Stimulated activated CD4-positive, alpha-beta T cell treated with anti-CD3 and anti-CD28 coated beads, Interleukin-2, amount 100 ng/mL, for 4 hours (primary cell): ENCODE measurements at places on chromosomes 1 and 21.

DNA sequence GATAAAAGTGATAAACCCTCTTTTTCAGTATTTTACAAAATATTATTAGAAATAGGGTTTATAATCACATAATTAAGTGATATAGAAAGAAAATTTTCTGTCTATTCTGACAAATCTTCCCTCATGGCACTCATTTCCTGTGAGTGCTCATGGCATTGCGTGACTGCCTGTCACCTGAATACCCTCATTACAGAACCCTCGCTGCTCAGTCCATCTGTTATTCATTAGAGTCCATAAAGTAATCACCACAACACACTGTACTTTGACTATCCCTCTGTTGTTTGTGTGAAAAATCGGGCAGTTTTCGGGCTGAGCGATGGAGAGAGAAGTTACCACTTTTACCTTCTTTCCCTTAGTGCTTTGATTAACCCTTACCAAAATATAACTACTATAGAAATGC is 100.4 kb upstream of the BRINP3 start:
- no peak for DNase-seq

DNA sequence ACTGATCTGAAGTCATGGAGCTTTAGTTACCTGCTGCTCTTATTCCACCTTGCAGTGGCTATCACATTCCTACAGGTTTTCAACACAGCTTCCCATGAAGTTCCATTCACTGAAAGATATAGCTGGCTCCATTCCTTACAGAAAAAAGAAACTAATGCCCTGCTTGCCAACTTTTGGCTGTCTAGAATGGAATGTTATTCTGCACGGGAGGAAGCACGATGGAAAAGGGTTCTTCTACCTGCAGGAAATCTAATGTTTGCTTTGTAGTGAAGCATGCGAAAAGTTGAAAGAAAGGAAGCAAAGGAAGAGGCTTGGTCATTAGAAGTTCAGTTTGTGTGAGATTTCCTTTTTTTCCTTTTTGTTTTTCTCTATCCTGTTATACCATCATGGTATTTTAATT is 32.6 kb downstream of the GIPC2 start:
- no peak for DNase-seq

GRCh38 chr1:241532162-241532531 is at the start of gene KMO:
KMO (plus strand) TSS chr1:241532378; CDS start chr1:241532445, 67 bp downstream.
- DNase-seq = no peak

DNA sequence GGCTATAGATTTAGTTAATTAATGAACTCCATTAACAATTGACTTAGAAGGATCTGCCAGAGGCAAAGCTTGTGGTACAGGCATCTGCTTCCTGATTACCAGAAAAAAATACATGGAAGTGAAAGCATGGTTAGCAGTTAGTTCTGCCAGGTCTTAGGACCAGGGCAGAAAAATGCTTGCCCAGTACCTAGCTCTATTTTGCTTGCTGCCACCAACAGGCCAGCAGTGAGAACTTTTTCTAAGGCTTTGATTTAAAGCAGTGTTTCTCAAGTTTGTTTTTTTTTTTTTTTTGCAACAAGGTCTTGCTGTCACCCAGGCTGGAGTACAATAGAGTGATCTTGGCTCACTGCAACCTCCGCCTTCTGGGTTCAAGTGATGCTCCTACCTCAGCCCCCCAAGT is 16.4 kb upstream of the MTF1 start:
- no peak for DNase-seq

DNA sequence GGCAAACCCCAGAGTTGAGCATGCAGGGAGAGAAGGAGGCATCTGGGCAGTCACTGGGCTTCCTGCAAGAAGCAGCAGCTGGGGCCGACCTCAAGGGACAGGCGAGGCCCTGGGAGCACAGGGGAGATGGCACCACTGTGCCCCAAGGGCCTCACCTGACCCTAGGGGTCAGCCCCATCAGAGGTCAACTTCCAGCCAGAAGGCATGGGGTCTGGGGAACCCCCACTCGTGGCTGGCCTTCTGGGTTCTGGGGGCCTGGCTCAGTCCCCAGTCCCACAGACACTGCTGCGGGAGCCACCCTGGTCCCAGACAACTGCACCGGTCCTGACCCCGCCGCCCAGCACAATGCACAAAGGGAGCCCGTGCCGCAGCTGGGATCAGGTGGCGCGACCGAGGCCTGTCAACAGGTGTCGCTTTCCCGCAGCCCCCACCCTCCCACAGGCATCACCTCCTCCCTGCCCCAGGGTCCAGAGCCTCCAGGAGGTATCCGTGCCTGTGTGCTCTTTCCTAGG is 6.2 kb downstream of the WNT9A start:
- no peak for DNase-seq
